ENCODE measurements at places on chromosomes 1 and 21.
A peak's percentile ranks its signal among the peaks of the same experiment; 100 is the strongest.

DNA sequence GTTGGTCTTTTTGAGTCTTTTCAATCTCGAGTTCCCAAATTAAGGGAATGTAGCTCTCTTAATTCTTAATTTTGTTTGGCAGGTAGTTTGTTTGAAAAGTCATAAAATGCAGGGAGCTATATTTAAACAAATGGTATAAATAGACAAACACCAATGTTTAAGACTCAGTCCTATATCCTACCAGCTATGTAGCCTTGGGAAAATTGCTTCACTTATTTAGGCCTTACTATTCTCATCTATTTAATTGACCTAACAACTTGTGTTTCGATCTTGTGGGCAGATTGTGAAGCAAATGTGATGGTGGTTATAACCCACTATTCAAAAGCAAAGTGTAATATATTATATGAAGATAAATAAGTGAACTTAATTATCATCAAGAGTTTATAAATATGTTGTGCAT lies 167.3 kb upstream of the KCTD3 start:
- no peak for DNase-seq

GRCh38 chr1:171062902-171063301 lies 27.8 kb upstream of the FMO3 start:
- no peak for DNase-seq

- DNase-seq = no peak
These were observed 14.4 kb upstream of the SAMSN1 start for GRCh38 chr21:14560555-14560954.

- DNase-seq = peak; percentile 22
These were observed 486.9 kb upstream of the USP24 start for GRCh38 chr1:55702064-55702463.

DNA sequence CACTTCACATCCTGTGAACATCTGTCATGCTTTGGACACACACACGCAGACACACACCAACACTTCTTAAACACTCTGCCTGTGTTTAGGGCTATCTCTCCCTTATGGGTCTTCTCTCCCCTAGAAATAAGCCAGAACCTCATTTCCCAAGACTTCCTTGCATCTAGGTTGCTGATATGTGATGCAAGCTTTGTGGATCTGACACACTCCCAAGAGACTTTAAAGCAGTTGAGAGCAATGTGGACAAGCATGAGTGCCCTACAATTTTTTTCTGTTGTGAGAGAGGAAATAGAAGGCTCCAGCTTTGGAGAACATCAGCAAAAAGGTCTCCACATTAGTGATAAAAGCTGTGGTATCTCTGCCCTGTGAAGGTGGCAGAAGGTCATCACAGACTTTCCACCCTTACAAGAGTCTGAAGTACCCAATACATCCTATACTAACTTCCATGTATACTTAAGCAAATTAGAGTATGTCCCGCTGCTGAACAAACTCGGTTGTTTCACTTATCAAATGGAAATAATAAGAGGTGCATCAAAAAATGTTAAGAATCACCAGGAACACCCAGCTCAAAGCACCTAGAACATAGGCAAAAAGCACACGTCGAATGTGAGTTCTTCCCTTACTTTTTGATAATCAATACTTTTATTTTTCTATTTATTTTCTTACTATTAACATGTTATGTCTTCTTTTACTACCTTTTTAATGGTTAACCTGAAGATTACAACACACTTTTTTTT lies 267.6 kb downstream of the SETD4 start:
- DNase-seq = no peak

GRCh38 chr1:25174730-25175612 lies 57.3 kb downstream of the SYF2 start:
- DNase-seq = no peak

DNA sequence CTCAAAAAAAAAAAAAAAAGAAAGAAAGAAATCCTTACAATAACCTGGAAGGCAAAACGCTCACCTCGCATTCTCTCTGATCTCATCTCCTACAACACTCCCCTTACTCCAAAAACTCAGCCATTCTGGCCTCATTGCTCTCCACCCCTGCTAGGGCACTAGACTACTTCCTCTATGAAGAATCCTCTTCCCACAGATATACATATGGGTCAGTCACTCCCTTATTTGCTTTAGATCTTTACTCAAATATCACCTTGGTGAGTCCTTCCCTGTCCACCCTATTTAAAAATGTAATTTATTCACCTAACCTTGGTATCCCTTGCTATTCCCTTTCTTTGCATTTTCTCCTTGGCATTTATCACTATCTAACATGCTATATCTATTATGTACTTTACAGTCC lies 24.6 kb upstream of the KIF1B start:
- no peak for DNase-seq

- DNase-seq = no peak
These were observed 19.4 kb downstream of the ABCG1 start for GRCh38 chr21:42238185-42238934.

DNA sequence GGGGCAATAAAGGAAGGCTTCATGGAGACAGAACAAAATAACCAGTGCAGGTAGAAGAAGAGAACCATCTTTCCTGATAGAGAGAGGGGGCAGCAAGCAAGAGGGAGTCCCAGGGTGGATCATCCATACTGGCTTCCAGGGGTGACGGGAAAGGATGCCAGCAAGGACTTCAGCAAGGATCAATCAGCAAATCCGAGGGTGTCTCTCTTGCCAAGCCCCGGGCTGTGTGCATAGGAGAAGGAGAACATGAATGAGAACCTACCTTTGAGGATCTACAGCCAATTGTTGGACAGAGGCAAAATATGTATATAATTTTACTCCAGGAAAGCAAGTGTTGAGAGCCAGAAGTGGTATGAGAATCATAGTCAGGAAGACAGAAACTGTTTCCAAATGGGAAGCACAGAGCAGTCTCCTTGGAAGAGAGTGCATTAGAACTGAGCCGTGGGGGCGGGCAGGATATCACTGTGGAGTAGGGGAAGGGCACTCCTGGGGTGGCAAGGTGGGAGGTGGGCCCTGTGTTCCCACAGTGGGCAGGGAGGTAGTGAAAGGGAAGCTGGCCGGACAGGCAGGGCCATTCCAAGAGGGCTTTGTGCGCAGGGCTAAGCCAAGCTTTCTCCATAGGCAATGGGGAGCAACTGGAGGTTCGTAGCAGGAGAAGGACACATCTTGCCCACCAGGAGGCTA lies 1.1 kb upstream of the S100A9 start:
- DNase-seq = no peak

- DNase-seq = peak; percentile 18
These were observed 95.1 kb downstream of the GPATCH2 start for GRCh38 chr1:217535601-217536377.

DNA sequence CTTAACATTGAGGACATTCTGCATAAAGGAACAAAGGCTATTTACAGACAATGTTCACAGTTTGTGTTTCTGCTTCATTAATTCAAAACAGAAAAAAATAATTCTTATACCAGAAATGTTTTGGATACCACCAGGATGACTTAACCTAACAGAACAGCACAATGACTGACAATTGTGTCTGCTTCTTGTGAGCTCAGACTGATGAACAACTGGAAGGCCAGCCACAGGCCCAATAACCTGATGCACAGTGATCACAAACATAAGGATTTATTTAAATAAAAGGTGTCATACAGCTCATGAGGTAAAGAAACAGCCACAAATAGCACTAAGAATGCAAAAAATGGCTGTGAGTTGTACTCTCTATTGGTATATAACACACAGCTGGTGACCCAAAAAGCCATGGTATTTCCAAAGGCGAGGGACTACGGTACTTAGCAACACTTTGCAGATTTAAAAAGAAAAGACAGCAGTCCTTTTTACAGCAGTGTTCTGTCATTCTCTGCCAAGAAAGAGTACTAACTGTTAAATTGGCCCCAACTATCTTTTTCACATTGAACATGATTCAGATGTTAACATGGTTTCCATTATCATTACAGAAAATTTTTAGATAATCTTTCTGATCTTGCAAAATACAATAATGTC lies 32.1 kb upstream of the DDAH1 start:
- DNase-seq = no peak

DNA sequence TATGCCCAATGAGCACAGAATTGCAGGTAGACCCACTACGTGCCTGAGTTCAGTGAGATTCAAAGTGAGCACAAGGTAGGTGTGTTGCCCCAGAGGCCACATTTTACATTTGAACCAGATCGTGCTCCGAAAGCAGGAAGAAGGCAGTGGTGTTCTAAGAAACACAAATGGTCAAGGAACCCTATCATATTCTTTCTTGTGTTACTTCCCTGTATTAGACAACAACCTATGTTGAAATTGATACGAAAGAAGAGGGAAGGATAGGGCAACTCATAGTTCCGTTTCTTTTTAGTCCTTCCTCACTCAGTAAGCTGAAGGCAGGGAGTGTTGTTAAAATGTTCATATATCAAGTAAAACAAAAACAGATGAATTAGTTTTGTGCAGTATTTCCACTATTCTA lies 33.9 kb downstream of the OLFML2B start:
- DNase-seq = no peak

- no peak for DNase-seq
These were observed 143.6 kb downstream of the SPATA46 start for GRCh38 chr1:162233066-162233465.

GRCh38 chr1:94103608-94104007 lies 17.3 kb downstream of the ABCA4 start:
- peak; percentile 12 for DNase-seq

DNA sequence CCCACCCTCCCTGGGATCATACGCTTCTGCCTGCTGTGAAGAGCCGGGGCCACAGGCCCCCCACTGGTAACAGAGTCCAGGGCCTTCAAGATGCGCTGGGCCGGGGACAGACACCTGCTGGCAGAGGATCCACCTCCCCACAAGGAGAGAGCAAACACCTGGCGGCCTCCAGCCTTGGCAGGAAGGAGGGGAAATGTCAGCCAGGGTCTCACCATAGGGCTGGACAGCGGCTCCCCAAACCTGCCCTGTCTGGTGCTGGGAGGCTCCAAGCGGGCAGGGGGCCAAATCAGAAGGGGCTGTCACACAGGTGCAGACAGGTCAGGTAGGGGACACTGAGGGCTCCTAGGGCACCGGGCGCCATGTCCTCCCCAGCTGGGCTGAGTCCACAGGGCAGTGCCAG lies 58.9 kb downstream of the KCNAB2 start:
- DNase-seq = no peak

GRCh38 chr21:29667651-29668050 lies 272.1 kb downstream of the GRIK1 start:
- DNase-seq = no peak

DNA sequence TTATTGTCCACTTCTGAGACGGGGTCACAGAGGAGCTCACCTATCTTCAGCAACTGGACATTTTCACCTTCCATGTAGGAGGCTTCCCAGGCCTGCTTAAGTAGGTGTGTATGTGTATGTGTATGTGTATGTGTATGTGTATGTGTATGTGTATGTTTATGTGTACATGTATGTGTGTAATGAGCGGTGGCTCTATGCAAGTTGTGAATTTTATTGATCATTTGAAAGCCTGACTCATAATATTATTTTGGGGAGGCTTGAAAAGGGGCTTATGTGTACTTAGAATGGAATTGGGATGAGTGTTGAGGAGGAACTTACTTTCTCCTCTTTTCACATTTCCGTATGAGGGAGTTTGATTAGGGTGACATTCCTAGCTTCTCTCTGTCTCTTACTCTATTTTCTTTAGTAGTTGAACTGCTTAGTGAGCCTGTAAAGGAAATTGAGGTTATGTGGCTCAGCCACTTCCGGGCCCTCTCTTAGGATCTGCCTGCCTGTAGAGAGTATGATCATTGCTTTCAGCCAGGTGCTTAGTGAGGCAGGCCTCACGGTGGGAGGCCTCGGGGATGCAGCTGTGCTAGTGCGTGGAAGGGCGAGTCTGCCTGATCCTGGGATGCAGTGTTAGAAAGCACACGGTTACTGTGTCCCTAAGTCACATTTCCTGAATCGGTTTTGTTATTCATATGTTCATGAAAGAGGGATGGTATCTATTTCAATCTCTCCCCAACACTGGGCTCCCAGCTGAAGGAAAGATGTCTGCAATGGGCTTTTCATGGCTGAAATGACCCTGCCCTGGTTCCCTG lies 61.0 kb downstream of the IER5 start:
- DNase-seq = no peak

DNA sequence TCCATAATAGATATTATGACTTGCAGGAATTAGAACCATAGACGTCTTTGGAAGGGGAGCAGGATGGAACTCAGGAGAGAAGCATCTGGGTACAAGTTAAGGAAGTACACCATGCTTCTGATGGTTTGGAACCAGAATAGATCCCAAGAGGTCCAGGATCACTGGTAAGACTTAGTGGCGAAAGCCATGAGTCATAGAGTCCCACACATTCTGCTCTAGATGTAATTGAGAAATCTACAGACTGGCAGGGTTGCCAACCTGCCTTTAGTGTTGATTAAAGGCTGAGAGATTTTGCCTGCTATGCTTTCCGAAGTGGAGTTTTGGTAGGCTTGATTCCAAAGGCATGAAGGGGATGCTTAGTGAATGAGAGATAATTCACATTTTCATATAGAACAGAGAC lies 57.1 kb upstream of the C1orf87 start:
- DNase-seq = no peak

- peak; percentile 94 for DNase-seq
These were observed 19.4 kb downstream of the PTPRF start for GRCh38 chr1:43549921-43550597.

- no peak for DNase-seq
These were observed 159.5 kb downstream of the ETS2 start for GRCh38 chr21:38965241-38965640.

DNA sequence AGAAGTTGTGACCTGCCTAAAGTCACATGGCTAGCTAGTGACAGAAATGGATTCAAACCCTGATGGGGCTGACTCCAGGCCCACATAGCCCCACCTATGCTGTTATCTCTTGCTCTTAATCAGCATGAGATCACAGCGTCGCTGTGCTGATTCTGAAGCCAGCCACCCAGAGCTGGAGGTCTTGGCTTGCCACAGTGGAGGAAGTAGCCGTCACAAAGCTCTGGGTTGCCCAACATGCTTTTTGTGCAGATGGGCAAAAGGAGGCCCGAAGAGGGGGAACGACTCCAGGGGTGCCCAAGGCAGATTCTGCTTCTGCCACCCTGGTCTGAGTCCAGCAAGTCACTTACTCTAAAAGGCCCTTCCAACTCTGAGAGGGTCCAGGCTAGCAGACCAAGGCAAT lies 14.7 kb upstream of the MFSD2A start:
- DNase-seq = no peak

DNA sequence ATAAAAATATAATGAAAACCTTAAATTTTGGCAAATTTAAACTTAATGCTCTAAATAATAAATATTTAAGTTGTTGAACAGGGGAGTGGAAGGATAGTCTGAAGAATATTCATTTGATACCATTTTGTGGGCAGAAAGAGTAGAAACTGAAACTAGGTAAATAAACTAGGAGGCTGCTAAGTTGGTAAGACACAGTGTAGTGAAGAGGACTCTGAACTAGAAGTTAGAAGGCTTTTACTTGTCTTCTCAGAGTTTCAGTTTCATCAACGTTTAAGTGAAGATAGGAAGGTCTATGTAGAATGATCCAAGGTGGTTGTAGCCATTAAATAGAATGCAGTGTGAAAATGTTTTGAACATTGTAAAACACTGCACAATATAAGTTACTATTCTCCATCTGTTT lies 516.9 kb downstream of the AMY1C start:
- DNase-seq = no peak

Measured in RWPE1 (cell line).